ENCODE measurements at places on chromosomes 12 and 14.

- no peak for DNase-seq
These were observed 20.0 kb upstream of the ITGA5 start for GRCh38 chr12:54439096-54439495.

- no peak for DNase-seq
These were observed 65.0 kb downstream of the TESC start for GRCh38 chr12:117034249-117034648.

DNA sequence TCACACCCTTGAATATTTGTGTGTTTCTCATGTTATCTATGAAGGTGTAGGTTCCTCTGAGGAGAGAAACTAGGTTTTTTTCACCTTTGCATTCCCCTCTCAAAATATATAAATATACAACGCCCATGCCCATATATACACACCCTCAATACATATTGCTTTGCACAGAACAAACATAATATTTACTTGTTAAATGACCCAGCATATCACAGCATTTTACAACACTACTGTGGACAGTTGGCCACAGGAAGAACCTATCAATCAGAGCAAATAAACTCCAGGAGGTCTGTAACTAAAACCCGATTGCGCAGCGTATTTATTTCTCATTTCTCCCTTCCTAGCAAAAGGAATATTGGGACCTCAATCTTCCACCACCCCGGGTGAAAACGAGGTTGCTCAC, 196.0 kb downstream of the SLC5A8 start:
- DNase-seq = no peak

- DNase-seq = no peak
These were observed 41.7 kb downstream of the NUAK1 start for GRCh38 chr12:106097011-106097410.

- no peak for DNase-seq
These were observed 74.3 kb downstream of the IGF1 start for GRCh38 chr12:102406033-102406584.

- no peak for DNase-seq
These were observed 136.4 kb upstream of the FAR2 start for GRCh38 chr12:29012673-29013072.

- DNase-seq = no peak
These were observed 19.2 kb upstream of the CORO1C start for GRCh38 chr12:108750526-108750925.

DNA sequence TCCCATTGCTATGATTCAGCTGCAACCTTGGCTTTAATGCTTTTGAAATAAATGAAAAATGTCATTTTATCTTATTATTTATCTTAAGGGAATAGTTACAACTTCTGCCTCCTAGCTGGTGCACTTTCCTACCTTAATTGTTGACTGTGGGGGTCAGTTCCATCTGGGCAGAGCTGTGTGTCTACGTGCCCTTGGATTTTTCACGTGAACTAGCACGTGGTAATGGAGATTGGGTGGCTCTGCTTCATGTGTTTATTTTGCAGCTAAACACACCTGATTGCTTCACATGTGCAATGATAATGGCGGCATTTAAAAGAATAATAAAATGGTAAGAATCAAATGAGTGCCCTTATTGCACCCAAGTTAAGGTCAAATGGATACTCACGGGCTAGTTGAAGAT, 10.6 kb upstream of the PELI2 start:
- no peak for DNase-seq

- peak; percentile 20 for DNase-seq
These were observed 9.8 kb upstream of the IQSEC3 start for GRCh38 chr12:56683-57346.

GRCh38 chr12:46674800-46675199, 151.0 kb downstream of the SLC38A4 start:
- no peak for DNase-seq

DNA sequence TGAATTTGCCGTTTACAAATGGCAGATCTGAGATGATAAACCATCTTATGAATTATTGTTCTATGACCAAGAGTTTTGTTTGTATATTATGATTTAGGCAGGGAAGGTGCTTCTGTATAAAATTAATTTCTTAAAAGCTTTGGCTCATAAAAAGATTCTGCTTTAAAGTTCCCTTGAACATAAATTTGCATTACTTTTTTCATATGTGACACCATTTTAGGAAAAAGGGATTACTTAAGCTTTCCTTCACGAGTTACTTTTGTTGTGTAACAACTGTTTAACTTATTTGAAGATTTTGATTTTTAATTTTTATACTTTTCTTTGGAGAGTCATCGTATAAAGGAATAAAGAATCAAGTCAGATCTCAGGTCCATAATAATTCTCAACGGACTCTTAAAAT, 3.3 kb downstream of the ETNK1 start:
- no peak for DNase-seq

DNA sequence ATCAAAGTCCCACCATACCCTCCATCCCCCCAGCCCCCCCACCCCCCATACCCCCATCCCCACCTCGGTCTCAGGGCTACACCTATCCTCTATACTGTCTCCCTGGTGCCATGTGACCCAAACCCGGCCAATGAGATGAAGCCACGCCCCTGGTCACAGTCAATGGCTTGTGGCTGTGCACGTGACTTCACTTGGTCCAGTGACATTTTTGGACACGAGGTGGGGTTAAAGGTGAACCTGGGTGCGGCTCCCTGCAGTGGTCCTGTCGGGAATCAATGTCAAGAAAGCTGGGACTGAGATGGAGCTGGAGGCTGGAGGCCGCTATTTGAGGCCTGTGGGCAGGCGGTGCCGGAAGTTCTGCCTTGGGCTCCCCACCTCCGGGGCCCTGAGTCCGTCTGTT, 100.7 kb upstream of the MAP1LC3B2 start:
- no peak for DNase-seq

- no peak for DNase-seq
These were observed 6.7 kb upstream of the EML1 start for GRCh38 chr14:99786511-99786989.

GRCh38 chr12:6376870-6377666, 1.7 kb upstream of the SCNN1A start:
- no peak for DNase-seq

DNA sequence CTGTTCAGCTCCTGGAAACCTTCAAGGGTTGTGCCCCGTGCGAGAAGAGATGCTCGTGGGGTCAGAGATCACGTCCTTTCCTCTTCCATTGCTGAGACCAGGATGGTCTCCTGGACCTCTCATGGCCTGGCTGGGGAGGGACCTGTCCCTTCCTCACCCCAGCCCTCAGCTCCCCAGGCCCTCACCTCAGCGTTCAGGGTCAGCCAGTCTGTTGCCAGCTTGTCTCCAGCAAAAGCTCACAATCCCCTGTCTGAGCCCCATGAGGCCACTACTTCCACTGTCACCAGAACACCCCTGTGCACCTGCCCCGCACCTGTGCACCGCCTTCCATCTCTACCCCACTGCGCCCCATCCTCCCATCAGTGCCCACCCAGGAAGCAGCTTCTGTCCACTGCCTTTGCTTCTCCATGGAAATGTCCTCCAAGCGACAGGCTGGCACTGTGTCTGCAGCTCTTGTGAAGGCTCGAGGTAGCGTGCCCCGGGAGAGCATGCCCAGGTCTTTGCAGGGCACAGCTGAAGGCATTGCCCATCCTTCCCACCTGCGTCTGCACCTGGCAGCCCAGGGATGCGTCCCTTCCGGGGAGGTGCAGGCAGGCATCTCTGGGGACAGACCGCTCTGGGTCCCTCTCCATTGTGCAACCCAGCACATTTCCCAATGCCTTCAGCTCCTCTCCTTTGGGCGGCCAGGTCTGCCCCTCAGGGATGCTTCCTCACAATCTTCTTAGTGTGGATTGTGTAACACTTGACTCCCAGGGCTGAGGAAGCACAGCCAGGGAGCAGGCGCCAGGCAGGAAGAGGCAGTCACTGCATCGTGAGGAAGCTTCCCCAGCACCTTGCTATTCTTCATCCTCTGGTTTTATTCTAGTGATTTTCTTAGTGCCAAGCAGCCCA, 179.6 kb downstream of the ADGRD1 start:
- no peak for DNase-seq

DNA sequence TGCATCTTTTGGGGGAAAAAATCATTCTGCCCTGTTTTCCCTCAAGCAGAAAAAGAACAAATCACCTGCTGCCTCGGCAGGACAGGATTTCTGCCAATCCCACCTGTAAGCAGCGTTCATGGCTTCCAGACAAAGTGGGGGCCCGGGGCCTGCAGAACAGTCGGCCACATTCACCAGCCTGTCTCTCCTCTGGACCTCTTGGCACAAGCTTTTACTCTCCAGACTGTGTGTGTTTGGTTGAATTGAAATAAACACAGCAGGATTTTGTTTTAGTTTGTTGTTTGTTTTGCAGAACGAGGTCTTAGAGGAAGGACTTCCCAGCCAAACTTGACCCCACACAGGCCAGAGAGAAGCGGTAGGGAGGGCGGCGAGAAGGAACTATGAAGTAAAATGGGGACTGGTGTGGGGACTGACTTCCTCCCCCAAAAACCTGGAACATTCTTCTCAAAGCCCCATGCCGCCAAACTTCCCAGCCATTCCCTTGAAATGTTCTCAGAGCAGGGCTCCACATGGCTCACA, 41.7 kb upstream of the FOS start:
- no peak for DNase-seq

- no peak for DNase-seq
These were observed 164.2 kb upstream of the CLEC14A start for GRCh38 chr14:38420048-38420447.

- DNase-seq = no peak
These were observed 213.4 kb downstream of the NUBPL start for GRCh38 chr14:31774567-31774966.

GRCh38 chr12:79555028-79555925, 135.5 kb downstream of the PAWR start:
- no peak for DNase-seq

- DNase-seq = no peak
These were observed 541.8 kb upstream of the FBXO33 start for GRCh38 chr14:39974036-39974435.

GRCh38 chr14:73740618-73741326, 26.6 kb upstream of the PNMA1 start:
- DNase-seq = peak; percentile 56

GRCh38 chr12:121579981-121580868, 598 bp downstream of the KDM2B start:
- peak; percentile 83 for DNase-seq

DNA sequence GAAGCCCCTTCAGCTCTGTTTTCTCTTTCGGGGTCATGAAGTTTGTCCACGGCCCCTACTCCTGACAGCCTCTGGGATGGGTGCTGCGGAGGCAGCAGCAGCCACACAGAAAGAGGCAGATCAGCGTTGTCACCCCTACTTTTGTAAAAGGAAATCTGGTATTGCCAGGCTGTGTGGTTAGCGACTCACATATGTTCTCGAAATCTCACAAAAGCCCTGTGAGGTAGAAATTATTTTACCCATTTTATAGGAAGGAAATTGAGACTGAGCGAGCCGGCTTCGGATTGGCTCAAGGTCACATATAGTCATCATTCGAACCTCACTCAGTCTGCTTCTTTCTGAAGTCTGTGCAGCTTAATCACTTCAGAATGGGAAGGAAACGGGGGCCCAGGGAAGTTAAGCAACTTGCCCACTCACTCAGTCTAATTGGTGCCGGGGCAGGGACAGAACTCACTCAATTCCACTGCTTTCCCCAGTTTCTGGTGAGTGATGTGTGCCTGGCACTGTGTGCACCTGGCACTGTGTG, 1.1 kb upstream of the CKAP4 start:
- DNase-seq = no peak

GRCh38 chr14:89324501-89325298, 92.3 kb downstream of the FOXN3 start:
- DNase-seq = no peak

DNA sequence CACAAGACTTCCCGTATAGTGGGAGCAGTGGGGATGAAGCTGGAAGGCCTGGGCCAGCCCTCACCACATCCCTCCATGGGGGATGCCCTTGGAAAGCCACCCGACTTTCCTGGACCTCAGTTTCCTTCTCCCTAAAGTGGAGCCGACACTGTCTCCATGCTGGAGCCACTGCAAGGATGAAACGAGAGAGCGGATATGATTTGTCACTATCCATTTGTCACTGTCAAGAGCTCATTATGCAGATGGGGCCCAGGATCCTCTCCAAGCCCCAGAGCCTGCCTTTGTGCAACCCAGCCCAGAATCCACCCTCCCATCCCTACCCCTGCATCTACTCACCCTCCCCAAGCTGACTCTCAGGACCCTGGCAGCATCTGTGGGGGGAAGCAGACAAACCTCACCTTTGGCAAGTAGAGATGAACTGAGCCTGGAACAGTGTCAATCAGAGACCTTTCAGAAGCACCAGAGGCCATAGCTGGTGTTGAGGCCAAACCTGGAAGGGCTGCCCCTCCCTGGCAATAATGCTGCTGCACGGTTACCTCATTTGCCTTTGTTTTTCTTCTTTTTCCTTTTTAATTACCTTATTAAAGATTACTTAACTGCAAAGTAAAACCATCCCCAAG, 287.7 kb upstream of the RTL1 start:
- no peak for DNase-seq

DNA sequence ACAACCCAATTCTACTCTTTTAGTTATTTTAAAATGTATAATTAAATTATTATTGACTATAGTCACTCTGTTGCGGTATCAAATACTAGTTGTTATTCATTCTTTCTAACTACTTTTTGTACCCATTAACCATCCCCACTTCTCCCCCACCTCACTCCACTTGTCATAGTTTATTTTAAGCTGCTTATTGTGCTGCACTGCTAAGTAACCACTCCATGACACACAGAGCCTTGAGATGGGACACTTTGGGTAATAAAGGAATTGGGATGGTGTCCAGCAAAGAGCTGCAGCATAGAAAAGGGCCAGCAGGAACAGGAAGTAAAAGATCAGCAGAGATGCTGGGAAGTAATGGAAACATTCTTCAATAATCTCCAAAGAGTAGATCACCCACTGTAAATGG, 123.0 kb downstream of the RPS29 start:
- DNase-seq = no peak

- no peak for DNase-seq
These were observed 18.0 kb upstream of the TCP11L2 start for GRCh38 chr12:106284358-106285105.

- DNase-seq = no peak
These were observed 107.5 kb downstream of the SCARB1 start for GRCh38 chr12:124756166-124756565.

DNA sequence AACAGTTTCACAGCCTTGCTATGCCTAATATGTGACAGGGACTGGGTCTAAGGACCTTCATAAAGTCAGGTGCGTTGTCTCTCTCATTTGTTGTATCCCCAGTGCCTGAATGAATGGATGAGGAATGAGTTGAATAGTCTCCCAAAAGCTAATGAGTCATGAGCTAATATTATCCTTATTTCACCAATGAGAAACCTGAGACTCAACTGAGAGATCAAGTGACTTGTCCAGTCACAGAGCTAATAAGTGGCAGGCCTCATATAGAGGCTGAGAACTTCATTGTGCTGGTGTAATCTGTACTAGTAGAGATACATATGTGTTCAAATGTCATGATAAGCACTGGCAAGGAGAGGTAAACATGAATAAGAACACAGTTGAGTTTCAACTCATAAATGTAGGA, 612.4 kb downstream of the NRXN3 start:
- DNase-seq = no peak

DNA sequence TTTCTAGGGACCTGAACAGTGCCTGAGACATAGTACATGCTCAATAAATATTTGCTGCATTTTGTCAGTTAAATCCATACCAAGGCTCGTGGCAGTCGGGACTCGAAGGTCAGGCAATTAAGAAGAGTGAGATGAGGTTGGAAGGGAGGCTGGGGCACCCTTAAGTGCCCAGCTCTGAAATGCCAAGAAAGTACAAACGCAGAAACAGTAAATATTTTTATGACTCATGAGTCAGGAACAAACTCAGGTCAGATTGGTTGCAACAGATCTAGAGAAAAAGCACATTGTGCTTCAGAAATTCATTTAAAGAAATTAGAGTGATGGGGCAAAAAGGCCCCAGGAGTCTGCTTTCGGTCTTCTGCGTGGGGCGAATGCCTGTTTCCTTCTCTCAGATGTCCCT, 83.0 kb upstream of the FZD10 start:
- no peak for DNase-seq
